ENCODE measurements at places on chromosomes 7 and 10.

DNA sequence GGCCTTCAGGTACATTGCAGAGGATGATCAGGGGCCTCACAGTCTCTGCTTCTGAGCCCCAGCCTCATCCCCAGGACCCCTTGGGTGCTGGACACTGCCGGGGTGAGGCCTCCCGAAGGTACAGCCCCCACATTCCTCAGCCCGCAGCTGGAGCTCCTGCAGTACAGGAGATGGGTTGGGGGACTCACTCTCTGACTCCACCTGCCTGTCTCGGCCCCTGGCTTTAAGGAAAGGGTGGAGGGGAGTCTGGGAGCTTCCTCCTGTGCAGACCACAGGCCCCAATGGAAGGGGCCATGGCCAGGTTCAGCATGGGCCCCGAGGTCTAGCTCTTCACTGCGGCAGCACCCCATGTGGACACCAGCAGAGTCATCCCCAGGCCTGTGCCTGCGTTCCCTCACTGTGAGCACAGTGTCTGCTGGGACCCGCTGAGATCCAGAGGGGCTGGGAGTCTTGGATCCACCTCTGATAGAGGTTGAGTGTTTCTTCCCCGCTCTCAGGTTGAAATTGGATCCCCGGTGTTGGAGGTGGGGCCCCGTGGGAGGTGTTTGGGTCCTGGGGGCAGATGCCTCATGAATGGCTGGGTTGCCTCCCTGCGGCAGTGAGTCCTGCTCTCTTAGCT lies 99.9 kb downstream of the PRKAG2 start:
- no peak for DNase-seq

DNA sequence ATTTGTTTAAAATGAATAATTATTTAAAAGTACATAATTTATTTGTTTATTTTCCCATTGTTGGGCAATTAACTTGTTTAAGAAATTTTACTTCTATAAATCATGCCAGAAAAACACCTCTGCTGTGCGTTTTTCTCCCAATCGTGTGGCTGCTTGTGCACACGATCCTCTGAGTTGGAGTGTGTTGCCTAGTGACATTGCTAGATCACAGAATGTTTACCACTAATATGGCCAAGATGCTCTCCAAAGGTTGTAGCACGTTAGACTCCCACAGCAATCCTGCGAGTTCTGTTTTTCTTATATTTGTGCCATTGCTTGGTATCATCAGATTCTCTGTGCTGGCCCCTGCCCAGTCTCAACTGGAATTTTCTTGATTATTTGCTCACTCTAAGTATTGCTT lies 207.1 kb upstream of the ADCY1 start:
- DNase-seq = no peak

- no peak for DNase-seq
These were observed 17.7 kb downstream of the ACSM6 start for GRCh38 chr10:95211606-95212279.

GRCh38 chr7:143504215-143504936 lies 26.7 kb downstream of the TAS2R41 start:
- DNase-seq = no peak

DNA sequence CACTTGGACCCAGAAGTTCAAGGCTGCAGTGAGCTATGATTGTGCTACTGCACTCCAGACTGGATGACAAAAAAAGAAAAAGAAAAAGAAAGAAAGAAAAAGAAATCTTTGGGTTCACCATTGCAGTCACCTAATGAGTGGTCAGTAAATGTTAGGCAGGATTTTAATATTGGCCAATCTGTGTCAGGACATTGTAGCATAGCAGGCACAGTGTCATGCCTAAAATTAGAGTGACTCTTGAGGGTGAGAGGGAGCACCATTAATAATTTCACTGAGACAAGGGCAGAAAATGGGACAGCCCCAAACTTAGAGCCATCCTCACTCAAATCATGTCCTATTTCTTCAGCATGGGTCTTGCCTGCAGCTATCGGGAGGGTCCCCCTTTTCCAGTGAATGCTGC lies 221.6 kb upstream of the NRP1 start:
- DNase-seq = no peak

DNA sequence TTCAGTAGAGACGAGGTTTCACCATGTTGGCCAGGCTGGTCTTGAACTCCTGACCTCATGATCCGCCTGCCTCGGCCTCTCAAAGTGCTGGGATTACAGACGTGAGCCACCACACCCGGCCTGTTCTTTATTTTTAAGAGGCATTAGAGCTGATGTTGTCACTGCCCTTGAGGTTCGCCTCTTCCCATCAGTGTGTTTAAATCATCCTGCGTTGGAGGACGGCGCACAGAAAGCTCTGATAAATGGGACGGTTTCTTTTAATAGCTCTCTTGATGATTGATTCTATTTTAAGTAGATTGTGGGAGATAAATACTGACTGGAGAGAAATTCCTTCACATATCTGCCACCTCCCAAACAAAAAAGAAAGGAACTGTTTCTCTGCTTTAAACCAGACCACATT lies 29.0 kb downstream of the UPP1 start:
- DNase-seq = no peak

DNA sequence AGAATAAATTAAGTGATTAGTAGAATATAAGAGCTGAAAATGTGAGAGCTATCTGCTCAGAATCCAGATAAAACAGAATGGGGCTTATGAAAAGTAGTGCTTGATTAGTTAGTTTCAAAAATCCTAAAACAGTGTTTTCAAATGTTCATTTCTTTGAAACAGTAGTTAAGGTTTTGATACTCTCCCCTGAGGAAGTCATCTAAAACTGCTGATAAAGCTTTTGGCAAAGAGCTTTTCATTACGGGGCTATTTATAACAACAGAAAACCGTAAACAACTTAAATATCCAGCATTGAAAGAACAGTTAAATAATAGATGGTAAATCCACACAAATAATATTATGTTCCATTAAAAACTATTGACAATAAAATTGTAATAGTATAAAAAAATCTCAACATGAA lies 77.5 kb downstream of the NPSR1 start:
- DNase-seq = no peak

DNA sequence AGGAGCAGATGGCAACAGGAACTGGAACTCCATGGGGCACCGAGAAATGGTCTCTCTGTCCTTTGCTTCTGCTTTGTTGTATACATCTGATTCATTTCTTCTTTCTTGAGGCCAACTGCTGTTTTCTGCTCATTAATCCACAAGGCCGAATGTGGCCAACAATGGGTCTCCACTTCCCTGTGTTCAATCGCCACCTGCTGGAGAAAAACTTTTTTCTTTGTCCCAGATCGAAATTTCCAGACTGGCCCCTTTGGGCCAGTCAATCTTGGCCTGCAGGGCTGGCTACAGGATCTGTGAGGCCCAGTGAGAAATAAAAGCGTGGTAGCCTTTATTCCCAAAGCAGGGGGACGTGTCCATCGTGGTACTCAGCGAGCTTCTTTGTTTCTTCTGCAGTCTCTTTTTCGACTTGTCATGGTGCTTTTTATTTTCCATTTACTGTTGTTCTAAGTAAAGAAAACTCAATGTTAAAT lies 58.8 kb downstream of the PARP12 start:
- DNase-seq = peak; percentile 55

GRCh38 chr10:124719213-124719851 lies 24.8 kb downstream of the FAM53B start:
- DNase-seq = no peak

- DNase-seq = no peak
These were observed 225.5 kb downstream of the DOCK4 start for GRCh38 chr7:111980725-111981124.

DNA sequence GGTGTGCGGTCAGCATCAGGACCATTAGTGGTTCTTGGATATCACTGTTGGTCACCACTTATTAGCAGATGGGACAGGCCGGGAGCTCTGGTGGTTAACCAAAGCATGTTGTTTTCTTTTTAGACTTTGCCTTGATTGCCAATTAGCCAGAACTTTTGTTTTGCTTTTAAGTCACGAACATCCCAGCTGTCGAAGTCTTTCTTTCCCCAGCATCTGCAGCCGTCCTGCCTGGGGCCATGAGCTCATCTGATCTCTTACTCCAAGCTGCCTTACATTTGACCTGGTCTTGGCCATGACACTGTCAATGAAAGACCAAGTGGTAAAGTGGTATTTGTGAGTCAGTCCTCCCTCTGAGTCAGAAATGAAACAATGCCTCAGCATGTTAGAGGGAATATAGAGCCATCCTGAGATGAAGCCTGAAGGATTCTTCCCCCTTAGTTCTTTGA lies 53.9 kb upstream of the CREB5 start:
- DNase-seq = no peak

DNA sequence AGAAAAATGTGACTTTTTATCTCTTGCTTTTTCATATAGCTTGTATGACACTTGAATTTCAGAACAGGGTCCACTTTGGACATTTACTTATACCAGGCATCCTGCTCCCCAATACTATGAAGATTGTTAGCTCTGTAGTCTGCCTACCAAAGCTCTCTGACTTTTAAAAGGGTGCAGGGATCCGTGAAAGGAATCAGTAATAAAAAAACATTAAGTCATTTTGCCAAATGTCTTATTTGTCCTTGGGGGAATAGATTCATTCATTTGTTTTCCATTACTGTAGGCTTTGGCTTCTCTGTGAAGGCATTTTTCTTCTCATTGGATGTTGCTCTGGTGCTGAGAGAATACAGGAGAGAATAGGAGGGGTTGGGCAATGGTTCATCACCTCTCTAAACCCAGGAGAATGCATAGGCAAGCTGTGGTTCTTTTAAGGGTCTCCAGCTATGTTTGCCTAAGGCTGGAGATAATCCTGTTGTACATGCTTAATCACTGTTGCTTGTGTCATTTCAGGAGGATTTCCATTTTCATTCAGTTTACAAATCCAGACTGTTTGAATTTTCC lies 103.5 kb downstream of the SRI start:
- no peak for DNase-seq

GRCh38 chr7:19009241-19009935 lies 108.0 kb downstream of the TWIST1 start:
- DNase-seq = no peak

DNA sequence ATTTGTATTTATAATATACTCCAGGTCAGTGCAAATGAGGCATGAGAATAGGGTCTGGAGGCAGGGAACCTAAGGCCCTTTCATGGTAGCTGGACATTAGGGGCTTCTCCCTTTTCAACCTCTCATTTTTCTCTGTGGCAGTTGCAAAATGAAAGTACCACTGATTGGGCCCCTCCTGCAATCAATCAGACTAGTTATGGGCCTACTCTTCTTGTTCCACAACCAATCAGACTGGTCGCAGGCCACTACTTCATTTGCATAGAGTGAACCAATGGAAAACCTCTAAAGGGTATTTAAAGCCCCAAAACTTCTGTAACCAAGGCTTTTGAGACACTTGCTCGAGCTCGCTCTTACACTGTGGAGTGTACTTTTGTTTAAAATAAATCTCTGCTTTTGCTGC lies 10.0 kb upstream of the PRPS1L1 start:
- DNase-seq = no peak

DNA sequence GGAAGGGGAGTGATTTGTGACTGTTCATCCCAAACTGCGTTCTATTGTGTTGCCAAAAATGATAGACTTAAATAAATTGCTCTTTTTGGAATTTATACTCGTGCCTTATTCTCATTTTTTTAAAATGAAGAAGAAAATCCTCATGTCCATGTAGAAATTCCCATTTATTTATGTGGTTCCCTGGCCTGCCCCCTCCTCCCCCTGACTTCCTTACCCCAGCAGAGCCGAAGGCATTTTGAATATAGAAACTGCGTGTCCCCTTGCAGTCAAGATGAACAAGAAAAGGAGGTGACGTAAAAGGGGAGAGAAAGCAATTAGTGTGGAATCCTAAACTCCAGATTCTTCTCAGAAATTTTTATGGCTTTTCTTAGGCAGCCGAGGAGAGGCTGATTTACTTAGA lies 126.1 kb downstream of the FAM204A start:
- no peak for DNase-seq

GRCh38 chr10:131574707-131575430 lies 263.3 kb upstream of the TCERG1L start:
- DNase-seq = peak; percentile 51

GRCh38 chr10:97176226-97176625 lies 9.5 kb downstream of the SLIT1 start:
- no peak for DNase-seq

DNA sequence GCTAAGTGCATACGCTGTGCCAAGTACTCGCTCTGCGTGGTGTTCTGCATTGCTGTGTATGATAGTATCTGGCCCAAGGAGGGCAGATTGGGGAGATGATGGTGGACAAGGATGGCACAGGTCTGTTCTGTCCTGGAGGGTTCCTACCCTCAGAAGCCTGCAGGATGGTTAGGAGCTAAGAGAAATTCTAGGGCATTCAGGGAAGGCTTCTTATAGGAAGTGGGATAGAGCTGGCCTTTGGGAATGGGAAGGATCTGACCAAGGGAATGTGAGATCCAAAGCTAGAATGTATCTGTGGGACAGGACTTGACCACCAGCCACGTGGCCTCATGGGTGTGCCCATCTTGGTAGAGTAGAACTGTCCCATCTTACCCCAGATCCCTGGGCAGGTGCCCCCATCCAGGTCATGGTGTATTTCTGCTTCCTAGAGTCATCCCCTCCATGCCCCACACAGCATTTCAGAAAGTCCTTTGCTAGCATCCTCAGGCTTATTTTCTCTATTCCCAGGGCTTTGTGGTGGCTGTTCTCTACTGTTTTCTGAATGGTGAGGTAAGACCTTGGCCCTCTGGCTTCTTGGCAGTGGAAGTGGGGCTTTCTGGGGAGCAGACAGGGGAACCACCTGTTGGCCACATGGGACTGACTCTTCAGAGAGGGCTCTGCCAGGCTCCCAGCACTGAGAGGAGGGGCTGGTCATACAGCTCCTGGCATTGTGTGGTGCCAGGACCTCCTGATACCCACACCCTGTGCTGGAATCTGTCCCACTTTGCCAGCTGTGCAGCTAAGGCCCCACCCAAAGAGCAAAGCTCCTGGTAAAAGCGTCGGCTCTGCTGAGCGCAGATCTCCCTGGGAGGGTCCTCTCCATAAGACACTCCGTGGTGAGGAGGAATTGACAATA lies 52.5 kb downstream of the ADCYAP1R1 start:
- DNase-seq = peak; percentile 24

- no peak for DNase-seq
These were observed 40.2 kb upstream of the ATP6V0A4 start for GRCh38 chr7:138838166-138838565.

- no peak for DNase-seq
These were observed 47.6 kb upstream of the PDE1C start for GRCh38 chr7:32117837-32118236.

DNA sequence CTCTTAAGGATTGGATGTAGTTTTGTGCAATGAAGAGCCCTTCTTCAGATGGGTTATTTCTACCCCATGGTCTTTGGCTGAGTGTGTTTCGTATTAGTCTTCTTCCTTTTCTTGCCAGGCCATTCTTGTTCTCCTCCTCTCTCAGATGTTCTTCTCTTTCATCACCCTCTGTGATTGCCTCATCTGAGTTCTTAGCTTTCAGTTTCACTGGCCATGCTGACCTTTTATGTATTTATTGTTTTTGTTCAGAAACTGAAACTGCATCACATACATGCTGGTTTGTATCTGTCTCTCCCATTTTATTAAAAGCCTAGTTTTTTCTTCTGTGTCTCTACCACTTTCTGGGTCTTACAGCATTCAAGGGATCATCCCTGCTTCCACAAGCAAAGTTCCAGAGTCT lies 21.7 kb upstream of the PCGF5 start:
- no peak for DNase-seq

- DNase-seq = peak; percentile 56
These were observed 60.1 kb downstream of the CFAP46 start for GRCh38 chr10:132882069-132882951.

- DNase-seq = no peak
These were observed 17.6 kb downstream of the DNTT start for GRCh38 chr10:96321822-96322221.

Data from tibial artery (tissue), 4 donors.